ENCODE measurements at places on chromosomes 2 and 18. TPM values are rescaled to one million over a fixed set of nuclear protein-coding genes. Genes with fewer than 3 reads are reported as not detected.

GRCh38 chr2:46125798-46126197 is 171.4 kb upstream of the EPAS1 start:
- DNase-seq, result no peak

DNA sequence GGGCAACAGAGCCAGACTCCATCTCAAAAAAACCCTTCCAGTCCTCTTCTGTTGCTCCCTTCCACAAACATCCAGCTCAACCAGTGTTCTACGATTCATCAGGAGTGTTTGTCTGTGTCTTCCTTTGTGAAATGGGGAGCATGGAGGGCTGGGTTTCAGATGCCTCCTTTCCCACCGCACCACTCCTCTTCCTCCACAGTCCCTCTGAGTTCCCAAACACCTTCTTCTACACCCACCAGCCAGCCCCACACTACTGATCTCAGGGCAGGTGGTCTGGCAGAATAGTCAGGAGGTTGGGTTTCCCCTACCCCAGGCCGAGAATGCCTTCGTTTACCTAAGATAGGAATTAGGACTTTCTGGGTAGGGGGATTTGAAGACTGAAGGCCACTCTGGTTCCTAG is 36.9 kb downstream of the NGEF start:
- DNase-seq, result no peak

The CDKL4 gene
- total RNA-seq, result not detected

The KCNIP3 gene
- total RNA-seq, result 6.1 TPM

All from H4 (cell line).